NCI-H2081 (cell line): ENCODE measurements at places on chromosomes 1 and 21.

DNA sequence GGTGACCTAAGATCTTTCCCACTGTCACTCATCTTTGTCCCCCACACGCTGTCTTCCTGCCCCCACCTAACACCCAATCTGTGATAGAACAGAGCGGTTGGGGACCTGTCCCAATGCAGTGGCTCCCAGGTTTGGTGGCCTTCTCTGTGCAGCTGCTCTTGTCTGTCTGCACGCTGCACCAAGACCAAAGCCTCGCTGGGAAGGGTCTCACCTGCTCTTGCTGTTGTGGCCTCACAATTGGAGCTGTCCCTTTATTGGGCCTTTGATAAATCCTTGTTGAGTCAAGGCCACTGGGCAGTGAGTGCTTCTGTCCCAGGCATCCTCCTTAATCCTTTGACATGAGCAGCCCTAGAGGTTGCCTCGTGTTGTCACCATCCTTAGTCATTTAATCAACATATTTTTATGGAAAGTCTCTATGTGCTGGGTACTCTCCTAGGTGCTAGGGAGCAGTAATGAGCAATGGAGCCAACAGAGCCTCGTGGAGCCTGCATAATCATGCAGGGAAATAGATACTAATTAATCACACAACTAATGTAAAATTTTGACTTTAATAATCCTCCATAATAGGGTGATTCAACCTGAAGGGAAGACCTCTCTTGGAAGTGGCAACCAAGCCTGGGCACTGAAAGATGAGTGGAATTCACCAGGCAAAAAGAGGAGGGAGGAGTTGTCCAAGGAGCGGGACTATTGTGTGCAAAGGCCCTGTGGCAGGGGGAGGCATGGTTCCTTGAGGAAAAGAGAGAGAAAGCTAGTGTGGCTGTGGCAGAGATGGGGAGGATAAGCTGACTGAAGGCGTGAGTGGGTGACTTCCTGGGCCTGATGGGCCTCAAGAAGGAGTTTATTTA, 57.6 kb downstream of the MAN1C1 start:
- no peak for DNase-seq

GRCh38 chr1:87806379-87807094, 477.9 kb downstream of the LMO4 start:
- DNase-seq, result no peak

DNA sequence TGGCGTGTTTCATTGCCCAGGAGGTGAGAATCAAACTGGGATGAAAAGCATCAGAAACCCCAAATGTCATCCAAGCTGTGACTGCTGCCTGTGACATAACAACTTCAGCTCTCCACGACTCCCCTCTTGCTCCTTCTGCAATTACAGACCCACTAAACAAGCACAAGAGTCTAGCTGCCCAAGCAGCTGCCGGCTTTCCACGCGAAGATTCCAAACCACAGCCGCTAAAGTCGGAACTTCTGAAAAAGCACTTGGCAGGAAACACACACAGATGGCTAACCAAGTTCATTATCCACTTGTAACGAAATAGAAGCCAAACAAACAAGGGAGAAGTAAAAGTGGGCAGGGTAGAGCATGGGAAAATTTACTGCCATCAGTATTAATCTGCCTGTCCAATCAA, 198.1 kb downstream of the SLC35F3 start:
- no peak for DNase-seq

- DNase-seq, result peak; percentile 52
Measured at GRCh38 chr1:117060441-117061317, 553 bp downstream of the TTF2 start.

DNA sequence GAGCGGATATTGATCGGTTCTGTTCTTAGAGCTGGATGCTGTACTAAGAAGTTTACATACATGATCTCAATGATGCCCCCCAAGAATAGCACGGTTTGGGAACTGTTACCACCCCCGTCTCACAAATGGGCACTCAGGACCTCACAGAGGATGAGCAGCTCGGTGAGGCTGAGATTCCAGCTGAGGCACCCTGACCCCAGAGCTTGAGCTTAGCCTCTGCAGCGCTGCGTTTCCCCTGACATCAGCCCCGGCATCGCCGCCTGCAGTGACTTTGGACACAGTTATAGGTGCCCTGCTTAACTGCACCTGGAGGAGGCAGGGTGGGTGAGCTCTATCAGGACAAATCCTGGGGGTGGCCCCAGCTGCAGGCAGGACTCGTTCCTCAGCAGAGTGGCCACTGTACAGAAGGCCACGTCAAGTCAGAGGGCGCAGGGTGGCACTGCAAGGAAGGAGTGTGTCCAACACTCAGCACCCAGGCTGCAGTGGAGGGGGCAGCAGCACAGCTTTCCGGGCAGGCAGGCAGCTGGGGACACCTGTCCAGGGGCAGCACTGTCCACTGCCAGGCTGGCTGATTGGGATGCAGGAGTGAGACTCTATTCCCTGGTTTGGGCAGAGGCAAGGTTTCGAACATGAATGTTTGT, 65.8 kb upstream of the ABCG1 start:
- DNase-seq, result no peak

- DNase-seq, result no peak
Measured at GRCh38 chr1:168170564-168171508, 7.9 kb upstream of the TIPRL start.

DNA sequence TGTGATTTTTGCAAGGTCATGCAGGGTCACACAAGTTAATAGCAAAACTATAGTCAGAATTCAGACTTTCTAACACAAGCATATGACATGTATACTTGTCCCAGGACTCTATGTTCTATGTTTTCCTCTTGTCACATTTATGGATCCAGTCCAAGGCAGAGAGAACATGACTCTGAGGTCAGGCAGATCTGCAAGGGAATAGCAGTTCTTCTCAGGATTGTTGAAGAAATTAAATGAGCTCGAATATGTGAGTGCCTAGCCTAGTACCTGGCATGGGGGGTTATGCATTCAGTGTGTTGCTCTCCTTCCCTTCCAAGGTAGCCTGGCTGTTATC, 9.5 kb upstream of the RPTN start:
- no peak for DNase-seq

DNA sequence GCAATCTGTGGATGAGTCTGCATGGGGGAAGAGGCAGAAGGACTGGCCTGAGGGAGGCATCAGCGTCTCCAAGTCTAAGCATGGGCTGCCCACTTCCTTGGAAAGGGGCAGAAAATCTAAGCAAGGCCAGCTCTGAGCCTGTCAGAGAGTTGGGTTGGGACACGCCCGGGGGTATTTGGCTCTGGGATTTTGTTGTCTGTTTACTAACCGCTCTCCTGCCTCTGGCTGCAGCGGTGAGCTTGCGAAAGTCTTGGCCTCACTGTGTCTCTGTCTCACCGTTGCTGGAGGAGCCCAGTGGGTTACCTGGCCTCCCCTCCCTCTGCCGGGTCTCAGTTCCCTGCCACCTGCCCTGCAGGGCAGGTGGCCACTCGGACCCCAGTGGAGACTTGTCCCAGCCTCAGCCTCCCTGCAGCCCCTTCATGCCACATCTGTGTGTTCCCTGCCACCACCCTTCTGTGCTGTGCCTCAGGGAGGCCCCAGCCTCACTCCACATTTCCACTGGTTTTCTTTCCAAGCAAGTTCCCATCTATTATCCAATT, 33.7 kb downstream of the EDN2 start:
- DNase-seq, result no peak

GRCh38 chr1:90114521-90115141, 119.7 kb downstream of the ZNF326 start:
- DNase-seq, result peak; percentile 39

DNA sequence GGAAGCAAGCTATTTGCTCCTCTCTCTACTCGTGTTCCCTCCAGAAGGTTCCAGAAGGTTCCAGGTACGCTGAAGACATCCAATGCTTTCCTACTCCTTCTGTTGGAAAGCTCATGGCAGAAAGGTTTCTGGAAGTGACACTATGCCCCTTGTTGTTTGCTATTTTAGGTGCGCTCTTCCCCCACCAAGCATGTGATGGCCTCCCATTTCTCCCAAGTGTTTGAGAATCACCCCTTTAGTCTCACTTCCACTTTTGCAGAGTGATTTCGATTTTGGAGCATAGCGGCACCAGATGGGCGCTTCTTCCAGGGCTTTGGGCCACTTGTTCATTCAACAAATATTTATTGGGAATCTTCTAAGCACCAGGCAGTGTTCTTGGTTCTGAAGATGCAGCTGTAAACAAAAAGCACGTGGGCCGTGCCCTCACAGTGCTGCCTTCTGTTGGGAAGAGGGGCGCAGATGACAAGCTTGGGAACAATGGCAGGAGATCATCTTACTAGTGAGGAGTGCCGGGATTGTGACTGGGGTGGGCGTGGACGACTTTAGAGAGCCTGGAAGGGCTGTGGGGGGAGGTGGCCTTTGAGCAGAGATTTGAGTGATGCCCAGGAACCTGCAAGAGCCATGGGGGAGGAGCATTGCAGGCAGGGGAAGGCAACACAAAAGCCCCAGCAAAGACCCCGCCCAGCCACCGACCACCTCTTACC, 43.0 kb upstream of the TARDBP start:
- no peak for DNase-seq

GRCh38 chr1:241773991-241774390, 74.0 kb upstream of the EXO1 start:
- no peak for DNase-seq

GRCh38 chr1:39109644-39110043, 83.5 kb downstream of the NDUFS5 start:
- no peak for DNase-seq

DNA sequence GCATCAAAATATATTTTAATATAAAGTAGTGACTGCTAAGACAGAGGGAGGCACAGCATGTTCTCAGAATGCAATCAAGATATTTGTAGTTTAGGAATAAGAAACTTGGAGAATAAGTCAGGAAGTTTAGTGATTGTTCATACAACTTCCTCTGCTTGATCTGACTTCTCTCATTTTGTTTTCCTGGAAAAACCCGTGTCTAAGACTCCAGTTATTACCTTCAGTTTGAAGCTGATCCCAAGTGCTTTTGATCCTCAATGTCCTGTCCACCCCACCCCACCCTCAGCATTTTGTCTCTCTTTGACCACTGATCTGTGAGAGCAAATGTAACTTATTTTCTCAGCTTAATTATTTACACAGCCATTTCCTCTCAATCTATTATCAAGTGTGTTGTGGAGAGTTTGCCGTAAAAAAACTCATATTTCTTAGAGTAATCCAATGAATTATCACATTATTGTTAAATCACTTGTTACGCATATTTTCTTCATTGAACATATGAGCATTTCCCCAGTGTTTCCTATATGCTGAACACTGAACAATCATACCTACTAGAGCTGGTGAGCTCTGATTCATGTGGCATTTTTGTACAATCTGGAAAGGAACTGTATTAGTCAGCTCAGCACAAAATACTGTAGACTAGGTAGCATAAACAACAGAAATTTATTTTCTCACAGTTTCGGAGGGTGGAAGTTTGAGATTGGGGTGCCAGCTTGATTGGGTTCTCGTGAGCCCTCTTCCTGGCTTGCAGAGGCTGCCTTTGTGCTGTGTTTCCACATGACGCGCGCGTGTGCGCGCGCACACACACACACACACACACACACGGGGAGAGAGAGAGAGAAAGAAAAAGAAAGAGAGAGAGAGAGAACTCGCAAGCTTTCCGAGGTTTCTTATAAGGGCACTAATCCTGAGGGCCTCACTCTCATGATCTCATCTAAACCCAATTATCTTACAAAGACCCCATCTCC, 65.5 kb upstream of the DPYD start:
- DNase-seq, result no peak

DNA sequence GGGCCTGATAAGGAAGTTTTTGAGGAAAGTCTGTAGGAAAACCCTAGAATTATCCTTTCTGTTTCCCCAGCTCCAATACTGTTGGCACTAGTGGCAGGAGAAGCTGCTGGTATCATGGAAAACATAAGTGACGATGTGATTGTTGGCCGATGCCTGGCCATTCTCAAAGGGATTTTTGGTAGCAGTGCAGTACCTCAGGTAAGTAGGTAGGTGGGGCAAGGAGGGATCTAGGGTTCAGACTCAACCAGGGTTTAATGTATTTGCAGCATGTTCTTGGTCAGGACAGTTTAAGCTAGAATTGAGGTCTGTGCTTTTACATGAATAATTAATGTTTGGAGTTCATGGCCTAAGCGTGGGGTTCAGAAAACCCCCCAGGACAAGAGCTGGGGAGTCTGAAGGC, 62.1 kb downstream of the KDM1A start:
- no peak for DNase-seq

DNA sequence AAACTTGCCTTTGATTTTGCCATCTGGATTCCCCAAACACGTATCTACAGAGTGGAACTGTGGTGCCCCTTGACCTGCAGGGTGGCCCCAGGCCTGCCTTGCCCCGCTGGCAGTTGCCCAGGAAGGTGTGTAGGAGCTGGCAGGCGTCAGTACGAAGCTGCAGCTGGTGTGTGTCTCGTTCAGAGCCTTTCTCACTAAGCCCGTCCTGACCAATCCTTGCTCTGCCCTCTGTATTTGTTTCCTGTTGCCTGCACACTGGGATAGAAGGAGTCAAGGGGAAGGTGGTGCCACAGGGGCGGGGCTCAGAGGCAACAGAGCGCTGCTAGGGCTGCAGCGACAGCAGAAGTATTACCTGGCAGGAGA, 5.2 kb upstream of the VSIG8 start:
- peak; percentile 67 for DNase-seq

DNA sequence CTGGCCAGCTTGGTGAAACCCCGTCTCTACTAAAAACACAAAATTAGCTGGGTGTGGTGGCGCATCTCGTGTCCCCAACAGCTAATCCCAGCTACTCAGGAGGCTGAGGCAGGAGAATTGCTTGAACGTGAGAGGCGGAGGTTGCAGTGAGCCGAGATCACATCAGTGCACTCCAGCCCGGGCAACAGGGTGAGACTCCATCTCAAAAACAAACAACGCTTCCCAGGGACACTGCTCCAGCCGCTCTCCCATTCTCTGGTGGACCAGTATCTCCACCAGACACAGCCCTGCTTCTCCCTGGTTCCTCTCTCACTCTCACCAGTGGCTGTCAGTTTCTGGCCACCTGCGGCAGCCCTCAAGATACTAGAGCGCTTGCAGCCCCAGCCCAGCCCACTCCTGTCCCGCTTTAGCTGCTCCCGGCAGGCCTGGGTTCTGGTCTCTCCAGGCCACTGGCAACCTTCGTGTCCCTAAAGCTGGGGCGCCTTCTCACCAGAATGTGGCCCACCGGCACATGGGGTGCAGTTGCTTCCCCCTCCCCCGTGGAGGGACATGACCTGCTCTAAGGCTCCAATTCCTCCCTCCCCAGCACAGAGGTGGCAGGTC, 20.9 kb upstream of the LRRC47 start:
- DNase-seq, result no peak

GRCh38 chr1:213127074-213127473, 76.0 kb downstream of the RPS6KC1 start:
- DNase-seq, result no peak
